Mesothelial cell of epicardium (in vitro differentiated cells): ENCODE measurements at places on chromosomes 2 and 18. TPM values are rescaled to one million over a fixed set of nuclear protein-coding genes. Genes with fewer than 3 reads are reported as not detected.

CYP27A1 gene
- 15.6 to 16.8 TPM (median 16.6 TPM) in 3 replicates for total RNA-seq

CHN1 gene
- 32.7 to 34.4 TPM (median 33.9 TPM) in 3 replicates for total RNA-seq

ACKR3 gene
- total RNA-seq = 70.6 to 78.7 TPM (median 77.6 TPM) in 3 replicates

KRTCAP3 gene
- 24.5 to 26.1 TPM (median 25.5 TPM) in 3 replicates for total RNA-seq

CRYGD gene
- total RNA-seq = not detected in 3 replicates

CPLX4 gene
- not detected in 3 replicates for total RNA-seq

REG1B gene
- total RNA-seq = not detected in 3 replicates

POTEC gene
- not detected in 3 replicates for total RNA-seq

KYNU gene
- 0.09 to 0.23 TPM (median 0.20 TPM) in 3 replicates for total RNA-seq

HOXD13 gene
- total RNA-seq = 0.49 to 0.63 TPM (median 0.56 TPM) in 3 replicates

NPPC gene
- 0.72 to 0.80 TPM (median 0.73 TPM) in 3 replicates for total RNA-seq

METAP1D gene
- 13.1 to 15.0 TPM (median 13.5 TPM) in 3 replicates for total RNA-seq

SATB2 gene
- total RNA-seq = 3.4 to 4.0 TPM (median 3.8 TPM) in 3 replicates

MC5R gene
- not detected in 3 replicates for total RNA-seq

DNA sequence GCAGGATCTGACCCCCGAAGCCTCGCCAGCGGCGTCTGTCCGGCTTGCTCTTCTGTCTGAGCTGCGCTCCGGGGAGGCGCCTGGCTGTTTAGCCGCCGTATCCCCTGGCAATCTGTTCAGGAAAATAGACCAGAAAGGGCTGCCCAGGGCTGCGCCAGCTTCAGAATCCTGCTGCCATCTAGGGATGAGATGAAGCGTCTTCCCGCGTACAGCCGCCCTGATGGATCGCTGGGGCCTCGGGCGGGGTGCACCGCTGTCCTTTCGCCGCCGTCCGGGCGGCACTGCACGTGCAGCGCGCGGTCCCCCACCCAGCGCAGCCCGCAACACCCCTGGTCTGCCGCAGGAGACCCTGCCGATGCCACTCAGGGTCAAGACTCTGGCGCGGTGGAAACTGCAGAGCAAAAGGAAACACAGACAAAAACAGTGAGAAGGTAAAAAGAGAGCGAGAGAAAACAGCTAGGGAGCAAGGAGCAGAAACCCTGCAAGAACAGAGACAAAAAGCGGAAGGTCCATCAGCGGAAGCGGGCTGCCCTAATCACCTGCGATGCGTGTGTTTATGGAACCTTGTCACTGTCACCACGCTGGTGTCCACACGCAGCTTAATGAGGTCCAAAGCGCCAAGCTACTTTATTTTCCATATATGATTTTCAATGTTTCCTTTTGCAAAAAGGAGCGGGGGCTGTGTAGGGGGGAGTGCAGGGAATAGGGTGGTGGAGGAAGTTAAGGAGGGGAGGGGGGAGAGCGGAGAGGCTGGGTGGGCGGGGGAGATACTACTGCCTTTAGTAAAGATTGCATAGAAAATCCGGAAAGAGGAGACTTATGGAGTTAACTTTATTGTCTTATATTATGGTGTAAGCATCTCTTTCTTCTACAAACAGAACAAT, 2113.3 kb upstream of the PIK3C3 start:
- DNase-seq = peak; percentile 22
- H3K27ac ChIP-seq = peak overlapping the region; percentile 44
- H3K36me3 ChIP-seq = no peaks in the 10 kb centered on the region
- H3K4me3 ChIP-seq = peak overlapping the region; percentile 79
- peaks cover 22% of the 10 kb centered on the region for H3K27me3 ChIP-seq

DNA sequence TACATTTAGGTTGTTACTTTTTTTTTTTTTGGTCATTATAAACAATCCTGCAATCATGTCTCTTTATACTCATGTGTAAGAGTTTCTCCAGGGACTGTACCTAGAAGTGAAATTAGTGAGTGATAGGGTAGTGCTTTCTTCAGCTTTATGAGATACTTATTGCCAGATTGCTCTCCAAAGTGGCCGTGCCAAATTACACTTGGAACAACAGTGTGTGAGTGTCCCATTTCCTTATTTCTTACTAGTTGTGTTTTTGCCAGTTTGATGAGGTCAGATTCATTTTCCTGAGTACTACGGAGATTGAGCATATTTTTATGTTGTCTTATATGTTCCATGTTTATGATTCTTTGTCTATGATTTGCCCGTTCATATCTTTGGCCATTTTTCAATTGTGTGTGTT, 39.2 kb downstream of the GALNT1 start:
- DNase-seq = no peak
- peaks cover 22% of the 10 kb centered on the region for H3K36me3 ChIP-seq
- H3K4me3 ChIP-seq = no peak overlapping the region
- H3K4me1 ChIP-seq = peaks cover 12% of the 10 kb centered on the region

- H3K27ac ChIP-seq = no peak overlapping the region
- no peak for DNase-seq
- no peaks in the 10 kb centered on the region for H3K36me3 ChIP-seq
- H3K4me1 ChIP-seq = no peaks in the 10 kb centered on the region
- peaks cover 25% of the 10 kb centered on the region for H3K27me3 ChIP-seq
Observed at GRCh38 chr18:47526147-47526546, 274.7 kb upstream of the SKOR2 start.

DNA sequence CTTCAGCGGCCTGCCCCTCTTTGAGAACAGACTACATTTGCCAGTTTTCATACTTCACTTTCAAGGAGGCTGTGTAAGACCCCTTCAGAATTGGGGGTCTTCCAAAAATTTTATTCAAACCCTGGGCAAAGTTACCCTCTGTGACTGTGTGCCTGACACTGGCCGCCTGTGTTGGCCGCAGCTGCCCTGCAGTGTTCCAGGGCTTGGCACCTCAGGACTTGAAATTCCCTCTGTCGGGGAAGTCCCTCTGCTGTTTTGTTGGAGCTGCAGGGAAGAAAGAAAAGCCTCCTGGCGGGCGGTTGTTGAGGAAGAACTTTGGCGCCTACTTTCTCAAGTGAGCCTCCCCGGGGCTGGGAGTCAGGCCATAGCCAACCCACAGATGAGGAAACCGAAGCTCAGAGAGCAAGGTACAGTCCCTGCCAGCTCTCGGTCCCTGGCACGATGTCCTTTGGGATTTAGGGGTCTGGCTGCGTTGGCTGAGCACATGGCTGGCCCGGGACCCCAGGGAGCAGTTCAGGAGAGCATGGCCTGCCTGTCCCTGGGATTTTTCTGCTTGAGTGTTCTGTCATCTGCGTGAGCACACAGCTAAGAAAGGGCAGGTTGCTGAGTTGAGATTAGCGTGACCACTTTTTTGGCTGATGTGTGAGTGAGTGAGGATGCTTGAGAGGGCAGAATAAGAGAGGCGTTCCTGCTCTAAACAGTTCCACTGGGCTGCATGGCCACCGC, 17.9 kb upstream of the ASB1 start:
- no peak overlapping the region for H3K4me3 ChIP-seq
- no peak overlapping the region for H3K27ac ChIP-seq
- H3K27me3 ChIP-seq = no peaks in the 10 kb centered on the region
- H3K36me3 ChIP-seq = peaks cover 8% of the 10 kb centered on the region

GRCh38 chr18:79457652-79458051, 61.9 kb downstream of the NFATC1 start:
- H3K4me1 ChIP-seq = peaks cover 9% of the 10 kb centered on the region
- DNase-seq = no peak
- no peak overlapping the region for H3K27ac ChIP-seq
- H3K36me3 ChIP-seq = no peaks in the 10 kb centered on the region
- H3K4me3 ChIP-seq = no peak overlapping the region

GRCh38 chr2:172409042-172409441, 18.3 kb upstream of the ITGA6 start:
- H3K27me3 ChIP-seq = no peaks in the 10 kb centered on the region
- no peaks in the 10 kb centered on the region for H3K36me3 ChIP-seq
- peaks cover 22% of the 10 kb centered on the region for H3K4me1 ChIP-seq
- H3K27ac ChIP-seq = peak overlapping the region; percentile 22
- no peak overlapping the region for H3K4me3 ChIP-seq
- no peak for DNase-seq

- H3K27ac ChIP-seq = peak overlapping the region; percentile 44
- DNase-seq = no peak
Observed at GRCh38 chr18:58257461-58257860, 213.4 kb downstream of the NEDD4L start.

- H3K27me3 ChIP-seq = no peaks in the 10 kb centered on the region
- no peak overlapping the region for H3K4me3 ChIP-seq
- no peaks in the 10 kb centered on the region for H3K4me1 ChIP-seq
- peaks cover 40% of the 10 kb centered on the region for H3K36me3 ChIP-seq
- no peak overlapping the region for H3K27ac ChIP-seq
Observed at GRCh38 chr2:69353360-69353759, 33.7 kb downstream of the GFPT1 start.

- peaks cover 20% of the 10 kb centered on the region for H3K4me1 ChIP-seq
- H3K27me3 ChIP-seq = no peaks in the 10 kb centered on the region
- peak; percentile 67 for DNase-seq
- no peaks in the 10 kb centered on the region for H3K36me3 ChIP-seq
Observed at GRCh38 chr18:76495435-76496193, 572 bp upstream of the ZNF516 start.

GRCh38 chr2:63422556-63422955, 165.7 kb downstream of the WDPCP start:
- DNase-seq = no peak
- H3K27me3 ChIP-seq = no peaks in the 10 kb centered on the region
- no peaks in the 10 kb centered on the region for H3K4me1 ChIP-seq
- H3K27ac ChIP-seq = no peak overlapping the region

- no peak overlapping the region for H3K27ac ChIP-seq
- peaks cover 31% of the 10 kb centered on the region for H3K4me1 ChIP-seq
- no peak overlapping the region for H3K4me3 ChIP-seq
- H3K36me3 ChIP-seq = no peaks in the 10 kb centered on the region
Observed at GRCh38 chr2:176560296-176560695, 291.1 kb downstream of the MTX2 start.

- peak overlapping the region; percentile 51 for H3K27ac ChIP-seq
- H3K4me1 ChIP-seq = peaks cover 33% of the 10 kb centered on the region
- H3K36me3 ChIP-seq = no peaks in the 10 kb centered on the region
- no peaks in the 10 kb centered on the region for H3K27me3 ChIP-seq
- no peak for DNase-seq
Observed at GRCh38 chr18:48455555-48456478, 46.6 kb upstream of the ZBTB7C start.

DNA sequence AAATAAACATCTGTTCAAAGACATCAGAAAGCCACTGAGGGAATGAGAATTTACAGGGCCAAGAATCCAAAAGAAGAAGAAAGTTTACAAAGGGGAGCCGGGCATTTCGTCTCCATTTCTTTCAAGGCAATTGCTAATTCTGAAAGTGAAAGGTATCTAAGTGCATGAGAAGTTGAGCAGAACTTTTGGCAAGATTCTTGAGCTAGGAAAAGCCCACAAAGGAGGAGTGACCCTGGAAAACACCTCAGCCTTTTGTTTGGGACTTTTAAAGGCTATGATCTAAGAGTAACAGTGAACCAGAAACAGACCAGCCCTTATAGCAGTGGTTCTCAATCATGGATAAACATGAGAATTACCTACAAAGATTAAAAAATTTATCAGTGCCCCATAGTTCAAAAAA, 87.4 kb downstream of the MDH1 start:
- H3K36me3 ChIP-seq = no peaks in the 10 kb centered on the region
- no peaks in the 10 kb centered on the region for H3K4me1 ChIP-seq
- H3K27ac ChIP-seq = no peak overlapping the region
- DNase-seq = no peak
- no peaks in the 10 kb centered on the region for H3K27me3 ChIP-seq
